ENCODE measurements at places on chromosomes 1 and 21.

DNA sequence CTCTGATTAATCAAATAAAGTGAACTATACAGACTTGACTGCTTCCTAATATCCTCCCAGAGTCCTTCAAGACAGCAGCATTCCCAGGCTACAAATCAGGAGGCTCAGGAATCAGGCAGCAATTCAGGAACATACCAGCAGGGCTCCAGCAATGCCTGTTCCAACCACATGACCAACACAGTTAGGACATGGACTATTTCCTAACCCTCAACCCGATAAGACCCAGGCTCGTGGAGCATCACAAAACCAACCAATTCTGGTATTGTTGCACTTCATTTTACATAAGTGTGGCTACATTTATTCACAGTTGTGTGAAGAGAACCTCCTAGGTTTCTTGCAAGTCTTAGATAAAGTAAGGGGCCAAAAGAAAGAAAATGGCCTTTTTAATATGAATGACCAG is 546.2 kb upstream of the ADGRL2 start:
- DNase-seq: no peak

DNA sequence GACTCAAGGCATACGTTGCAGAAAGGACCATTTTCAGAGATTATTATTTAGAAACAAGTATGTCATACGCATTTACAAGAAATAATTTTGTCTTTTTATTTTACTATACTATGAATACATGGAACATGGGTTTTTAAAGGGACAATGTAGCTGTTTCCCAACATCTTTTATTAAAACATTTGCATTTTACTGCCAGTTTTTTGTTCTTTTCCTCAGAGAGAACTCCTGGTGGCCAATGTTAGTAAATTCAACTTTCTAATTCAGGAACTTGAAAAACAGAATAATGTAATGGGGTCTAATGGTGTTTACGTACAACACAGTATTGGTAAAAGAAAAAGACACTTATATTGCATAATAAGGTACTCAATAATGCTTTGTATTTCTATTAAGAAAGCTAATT is 14.9 kb downstream of the PRDM2 start:
- no peak for DNase-seq

- DNase-seq: peak; percentile 58
Observed at GRCh38 chr1:28668956-28669723, 556 bp downstream of the GMEB1 start.

- DNase-seq: no peak
Observed at GRCh38 chr1:94329986-94330385, 88.2 kb upstream of the ABCD3 start.

DNA sequence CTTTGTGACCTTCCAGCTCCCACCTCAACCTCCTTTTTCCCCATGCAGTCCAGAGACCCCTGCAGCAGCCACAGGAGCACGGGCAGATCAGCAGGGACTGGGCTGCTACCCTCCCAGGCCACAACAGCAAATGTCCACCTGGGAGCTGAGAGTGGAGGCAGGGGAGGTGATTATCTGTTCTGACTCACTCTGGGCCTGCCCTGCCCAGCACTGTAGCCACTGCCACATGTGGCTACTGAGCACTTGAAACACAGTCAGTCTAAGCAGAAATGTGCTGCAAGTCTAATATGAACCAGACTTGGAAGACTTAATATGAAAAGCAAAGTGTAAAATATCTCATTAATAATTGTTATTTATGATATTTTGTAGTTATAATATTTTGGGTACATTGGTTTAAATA is 148.9 kb upstream of the VANGL1 start:
- no peak for DNase-seq

DNA sequence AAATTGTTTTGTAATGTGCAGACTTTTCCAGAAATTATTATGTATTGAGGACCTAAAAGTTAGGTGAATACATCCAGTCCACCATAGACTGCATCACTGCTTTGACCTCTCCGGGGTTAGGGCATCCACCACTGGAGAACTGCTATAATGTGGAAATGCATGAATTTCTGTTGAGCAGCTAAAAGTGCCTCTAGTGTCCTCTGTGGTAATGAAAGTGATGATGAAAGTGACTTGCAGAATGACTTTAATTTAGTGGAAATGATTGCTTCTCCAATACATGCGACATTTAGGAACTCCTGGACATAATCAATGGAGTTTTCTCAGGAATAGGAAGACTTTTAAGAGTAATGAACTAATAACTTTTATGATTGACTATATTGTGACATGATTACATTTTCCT is 170.8 kb downstream of the LBR start:
- DNase-seq: no peak

DNA sequence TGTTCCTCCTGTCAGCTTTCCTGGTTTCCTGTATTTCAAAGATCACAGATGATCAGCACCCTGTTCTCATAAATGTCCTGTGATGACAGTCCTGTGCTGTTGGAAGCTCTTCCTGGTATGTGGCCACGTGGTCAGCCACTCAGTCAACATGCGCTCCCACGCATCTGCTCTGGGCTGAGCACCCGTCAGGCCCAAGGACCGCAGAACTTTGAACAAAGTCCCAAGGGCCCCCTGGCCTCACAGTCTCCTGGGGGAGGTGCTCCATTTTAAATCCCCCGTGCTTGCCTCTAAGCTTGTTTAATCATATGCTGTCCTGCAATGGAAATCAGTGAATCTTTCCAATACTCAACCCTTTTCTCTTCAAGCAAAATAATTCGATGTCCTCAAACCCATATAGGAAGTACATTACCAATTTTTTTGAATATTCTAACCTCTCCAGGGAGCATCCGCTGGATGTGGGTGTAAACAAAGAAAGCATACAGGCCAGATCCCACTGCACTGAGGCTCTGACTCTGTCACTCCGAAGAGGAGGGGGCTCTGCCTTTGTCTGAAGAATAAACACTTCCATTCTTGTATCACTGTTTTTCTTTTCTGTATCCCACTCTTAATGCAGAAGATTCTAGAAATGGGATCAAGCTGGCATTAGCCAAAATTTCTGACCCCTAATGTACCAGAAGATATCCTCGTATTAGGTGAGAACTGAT is 250.3 kb downstream of the SDCCAG8 start:
- no peak for DNase-seq

DNA sequence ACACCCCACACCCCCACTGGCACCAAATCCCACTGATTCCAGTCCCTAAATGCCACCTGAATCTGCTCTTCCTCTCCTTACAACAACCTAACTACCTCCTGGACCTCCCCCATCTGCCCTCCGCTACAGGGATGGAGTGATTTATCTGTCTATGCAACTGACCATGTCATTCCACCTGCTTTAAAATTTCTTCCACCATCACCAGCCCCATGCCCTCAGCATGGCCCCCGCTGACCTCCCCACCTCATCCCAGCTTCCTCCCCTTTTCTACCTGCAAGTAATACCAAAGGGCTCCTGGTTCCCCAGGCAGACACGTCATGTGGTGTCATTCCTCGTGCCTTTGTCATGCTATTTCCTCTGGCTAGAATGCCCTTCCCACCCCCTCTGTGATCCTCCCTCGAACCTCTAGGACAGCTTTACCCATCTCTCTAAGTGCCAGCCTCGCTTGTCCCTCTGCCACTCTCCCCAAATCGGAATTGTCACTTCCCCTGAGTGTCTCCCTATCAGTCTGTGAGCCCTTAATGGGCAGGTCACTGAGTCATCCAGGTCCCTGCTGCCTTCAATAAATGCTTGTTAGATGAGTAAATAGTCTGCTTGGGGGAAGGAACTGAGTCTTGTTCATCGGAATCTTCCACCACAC is 3.7 kb downstream of the GJB4 start:
- no peak for DNase-seq

GRCh38 chr1:209207701-209208286 is 375.7 kb upstream of the CAMK1G start:
- DNase-seq: peak; percentile 88

- DNase-seq: no peak
Observed at GRCh38 chr1:111669268-111669667, 49.7 kb downstream of the RAP1A start.

GRCh38 chr1:94382201-94382600 is 36.0 kb upstream of the ABCD3 start:
- DNase-seq: no peak

DNA sequence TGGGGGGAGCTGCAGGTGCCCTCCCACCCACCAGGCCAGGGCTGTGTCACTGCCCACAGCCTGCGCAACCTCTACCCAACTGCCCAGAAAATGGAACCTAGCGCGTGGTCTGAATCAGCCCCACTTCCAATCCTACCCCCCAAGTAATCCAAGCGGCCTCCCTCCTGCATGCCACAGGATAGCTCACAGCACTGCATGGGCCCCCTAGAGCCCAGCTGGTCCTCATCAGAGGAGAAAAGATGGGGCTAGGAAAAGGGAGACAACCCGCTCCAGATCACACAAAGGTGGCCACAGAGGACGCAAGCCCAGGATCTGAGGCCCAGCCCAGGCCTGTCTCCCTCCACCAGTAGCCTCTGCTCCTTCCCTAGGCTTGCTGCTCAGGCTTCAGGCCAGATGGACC is 6.2 kb downstream of the ADGRB2 start:
- DNase-seq: no peak

- peak; percentile 67 for DNase-seq
Observed at GRCh38 chr21:17585875-17586450, 26.7 kb downstream of the BTG3 start.

GRCh38 chr1:53525595-53525994 is 66.4 kb downstream of the DMRTB1 start:
- no peak for DNase-seq

DNA sequence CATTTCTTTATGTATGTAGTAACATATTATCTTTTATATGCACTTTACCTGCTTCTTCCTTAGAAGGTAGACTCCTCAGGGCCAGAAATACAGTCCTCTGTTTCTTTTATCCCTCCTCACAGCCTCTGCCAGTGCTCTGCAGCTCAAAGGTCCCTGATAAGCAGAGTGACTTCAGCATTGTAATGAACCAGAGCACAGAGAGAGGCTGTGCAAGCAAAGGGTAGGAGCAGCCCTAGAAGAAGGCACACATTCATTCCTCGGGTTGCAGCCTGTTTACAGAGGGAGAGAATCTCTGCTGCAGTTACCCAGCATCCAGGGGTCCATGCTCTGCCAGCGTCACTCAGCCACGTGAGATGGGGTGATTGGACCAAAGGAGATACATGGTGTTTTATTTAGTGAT is 101.1 kb downstream of the RHOU start:
- DNase-seq: no peak

GRCh38 chr1:70992521-70992920 is 55.1 kb downstream of the PTGER3 start:
- no peak for DNase-seq

DNA sequence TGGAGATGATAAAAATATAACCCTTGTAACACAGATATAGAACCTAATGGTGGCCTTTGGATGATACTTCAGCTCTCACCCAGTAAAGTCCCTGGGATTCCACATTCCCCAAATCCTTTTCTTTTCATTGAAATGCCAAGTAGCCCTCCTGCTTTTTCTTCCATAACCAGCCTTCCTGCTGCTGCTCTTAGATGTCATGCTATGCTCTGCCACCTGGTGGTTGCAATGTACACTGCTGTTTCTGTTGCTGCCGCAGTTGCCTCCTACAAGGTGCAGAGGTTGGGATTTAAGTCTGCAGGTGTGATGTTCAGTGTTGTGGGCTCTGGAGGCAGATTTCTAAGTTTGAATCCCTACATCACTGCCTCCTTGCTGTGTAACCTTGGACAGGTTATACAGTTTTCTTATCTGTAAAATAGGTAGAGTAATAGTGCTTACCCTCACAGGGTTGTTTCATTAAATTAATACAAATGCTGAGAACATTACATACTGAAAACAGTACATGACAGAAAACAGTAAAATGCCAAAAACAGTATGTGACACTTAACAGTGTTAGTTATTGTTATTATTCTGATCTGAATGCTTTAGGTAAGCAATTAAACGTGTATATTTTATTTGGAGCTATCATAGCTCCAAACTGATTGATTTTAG is 64.3 kb downstream of the CAMSAP2 start:
- peak; percentile 64 for DNase-seq

DNA sequence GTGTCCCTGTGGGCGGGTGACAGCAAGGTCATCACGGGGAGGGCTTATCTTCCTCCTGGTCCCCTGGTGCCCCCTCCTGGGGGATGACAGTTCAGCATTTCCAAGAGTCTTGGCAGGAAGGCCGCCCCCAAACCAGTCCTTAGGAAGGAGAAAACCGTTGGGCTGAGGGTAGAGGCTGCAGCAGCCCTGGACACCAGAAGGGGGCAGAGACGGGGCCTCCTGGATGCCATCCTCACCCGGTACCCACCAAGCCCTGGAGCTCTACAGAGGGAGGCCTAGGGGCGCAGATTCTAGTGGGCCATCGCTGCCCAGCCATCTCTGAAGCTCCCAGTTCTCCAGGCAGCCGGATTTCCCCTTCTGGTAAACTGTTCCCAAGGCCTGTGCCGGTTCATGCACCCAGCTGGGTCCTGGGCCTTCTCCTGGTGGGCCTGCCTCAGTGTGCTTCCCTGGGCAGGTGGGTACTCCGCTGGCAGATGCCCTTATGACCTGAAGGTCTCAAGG is 14.8 kb upstream of the ZNF669 start:
- peak; percentile 36 for DNase-seq

DNA sequence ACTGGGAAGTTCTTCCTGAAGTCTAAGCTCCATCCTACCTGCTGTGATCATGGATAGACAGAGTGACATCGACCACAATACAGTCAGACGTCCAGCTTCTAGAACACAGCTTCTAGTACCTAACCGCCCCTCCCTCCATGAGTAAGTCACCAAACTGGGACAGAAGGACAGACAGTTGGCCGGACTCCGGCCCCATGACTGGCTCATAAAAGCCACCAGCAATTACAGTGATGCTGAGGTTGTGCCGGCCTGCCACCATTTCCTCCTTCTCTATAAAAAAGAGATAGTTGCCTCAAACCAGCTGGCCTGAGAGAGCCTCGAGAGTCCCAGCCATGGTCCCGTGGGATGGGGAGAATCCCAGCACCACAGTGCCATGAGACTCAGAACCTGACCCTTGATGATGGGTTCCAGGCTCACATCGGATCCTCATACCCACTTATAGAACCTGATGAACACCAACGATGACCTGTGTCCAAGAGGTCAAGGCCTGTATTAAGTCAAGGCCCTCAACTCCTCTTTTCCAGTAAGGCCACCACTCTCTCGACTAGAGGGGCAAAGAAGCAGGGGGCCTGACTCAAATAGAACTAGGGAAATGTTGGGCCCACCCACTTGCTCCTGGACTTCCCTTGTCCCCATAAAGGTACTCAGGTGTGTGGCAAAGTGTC is 3.4 kb downstream of the MEF2D start:
- DNase-seq: no peak

GRCh38 chr1:229869240-229869639 is 197.8 kb upstream of the GALNT2 start:
- DNase-seq: no peak

DNA sequence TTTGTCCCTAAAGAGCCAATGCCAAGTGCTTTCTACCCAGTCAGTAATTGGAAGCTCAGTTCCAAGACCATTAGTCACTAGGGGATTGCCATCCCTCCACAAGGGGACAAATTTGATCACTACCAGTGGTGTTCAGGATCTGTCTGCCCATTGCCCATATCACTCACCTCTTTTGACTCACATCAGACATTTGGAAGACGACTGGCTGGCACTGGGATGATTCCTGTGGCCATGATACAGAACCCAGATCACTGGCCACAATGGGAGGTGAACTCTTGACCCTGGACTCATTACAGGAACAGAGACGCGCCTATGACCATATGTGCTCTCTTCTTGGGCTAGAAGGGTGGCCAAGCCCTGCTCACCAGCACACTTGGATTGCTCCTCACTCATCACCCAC is 71.0 kb downstream of the COLGALT2 start:
- no peak for DNase-seq

GRCh38 chr1:89167590-89168230 is 8.1 kb downstream of the GBP7 start:
- no peak for DNase-seq

- peak; percentile 87 for DNase-seq
Observed at GRCh38 chr1:226063224-226063976, 884 bp downstream of the H3-3A start.

- no peak for DNase-seq
Observed at GRCh38 chr1:194968916-194969315, 1639.3 kb downstream of the KCNT2 start.

Measured in muscle of back (tissue), 13 donors.